AG20443 (cell line): ENCODE measurements at places on chromosomes 4 and X.

DNA sequence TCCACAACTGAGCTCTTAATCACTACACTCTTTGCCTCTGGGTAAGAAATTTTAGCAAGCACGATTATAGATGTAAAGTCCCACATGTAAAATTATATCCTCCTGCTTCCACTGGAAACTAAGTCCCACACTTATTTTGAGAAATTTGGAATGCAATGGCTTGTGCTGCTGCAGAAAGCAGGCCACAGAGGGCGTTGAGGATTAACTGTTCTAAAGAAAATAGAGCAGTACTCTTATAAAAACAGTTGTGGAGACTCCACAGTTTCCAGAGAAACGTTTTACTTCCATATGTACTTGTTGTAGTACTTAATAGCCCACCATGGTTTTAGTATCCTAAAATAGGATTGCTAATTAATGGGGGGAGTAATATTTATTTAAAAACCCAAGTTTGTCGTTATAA, 1.7 kb upstream of the CENPC start:
- DNase-seq = no peak

DNA sequence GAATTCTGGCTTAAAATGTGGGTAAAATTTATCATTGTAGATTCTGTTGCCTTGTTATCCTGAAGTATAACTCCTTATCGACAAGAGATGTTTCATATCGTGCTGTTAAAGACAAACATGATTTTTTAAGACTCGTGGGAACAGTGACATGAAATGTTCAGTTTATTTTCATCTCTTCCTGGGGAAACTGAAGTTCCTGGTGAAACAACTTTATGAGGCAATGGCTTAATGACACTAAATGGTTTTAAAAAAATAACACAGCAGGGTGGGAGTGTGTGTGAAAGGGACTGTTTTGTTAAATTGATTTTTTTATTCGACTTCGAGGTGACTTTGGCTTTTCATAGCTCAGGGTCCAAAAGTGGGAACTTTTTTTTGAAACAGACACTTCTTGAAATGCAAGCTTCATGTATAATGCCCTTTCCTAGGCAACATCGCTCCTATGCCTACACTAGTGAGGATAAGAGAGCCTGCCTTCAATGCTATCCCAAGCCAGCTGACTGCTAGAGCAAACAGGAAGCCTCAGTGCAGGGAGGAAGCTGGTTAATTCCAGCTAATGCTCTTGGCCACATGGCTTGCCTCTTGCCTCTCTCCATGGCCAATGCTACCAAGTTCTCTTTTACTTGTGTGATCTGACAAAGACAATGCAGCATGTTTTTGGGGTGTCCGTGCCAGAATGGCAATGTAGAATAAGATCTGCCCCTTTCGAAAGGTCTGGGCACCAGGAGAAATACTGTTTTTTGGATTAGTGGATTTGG, 80.9 kb upstream of the PLAC1 start:
- DNase-seq = no peak

DNA sequence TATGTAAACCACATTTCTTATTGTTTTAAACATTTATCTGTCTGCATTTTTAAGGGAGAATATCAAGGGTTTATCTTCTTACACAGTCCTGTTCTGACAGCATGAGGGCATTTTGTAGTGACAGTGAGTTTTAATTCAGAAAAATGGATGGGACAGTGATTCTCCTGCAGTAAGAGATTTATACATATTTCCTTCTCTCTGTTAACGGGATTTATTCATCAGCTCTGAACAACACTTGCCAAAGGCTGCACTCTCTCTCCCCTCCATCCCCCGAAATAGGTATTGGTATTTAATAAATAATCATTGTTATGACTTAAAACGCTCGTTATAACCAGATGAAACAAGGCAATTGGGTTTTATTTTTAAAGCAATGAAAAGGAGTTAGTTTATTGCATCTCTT, 410.9 kb downstream of the STIM2 start:
- no peak for DNase-seq

DNA sequence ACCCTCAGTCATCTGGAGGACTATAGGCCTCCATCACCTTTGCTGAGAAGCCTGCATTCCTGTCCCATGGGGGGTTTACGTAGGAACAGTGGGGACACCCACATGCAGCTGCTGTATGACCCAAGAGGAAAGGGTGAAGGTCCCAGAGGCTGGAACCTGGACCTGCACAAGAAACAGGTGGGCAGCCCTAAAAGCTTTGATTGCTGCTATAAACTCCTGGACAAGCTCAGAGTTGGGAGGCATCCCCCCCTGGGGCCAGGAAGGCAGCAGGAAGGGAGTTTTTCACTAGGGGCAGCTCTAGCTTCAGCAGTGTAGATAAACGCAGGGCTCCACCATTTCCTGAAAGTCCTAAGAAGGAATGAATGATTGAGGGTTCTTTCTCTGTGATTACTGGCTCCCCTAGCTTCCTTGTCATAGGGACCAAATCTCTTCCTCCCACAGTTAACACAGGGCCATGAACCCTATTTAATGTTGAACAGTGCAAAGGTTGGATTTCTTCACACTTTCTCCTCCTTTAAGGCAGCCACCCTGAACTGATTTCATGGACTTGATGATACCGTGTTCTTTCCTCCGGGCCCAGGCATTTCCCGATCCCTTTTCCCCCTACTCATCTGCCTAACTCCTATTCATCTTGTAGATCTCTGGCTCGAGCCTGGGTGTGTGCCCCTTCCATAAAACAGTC, 84.2 kb downstream of the CHRNA9 start:
- DNase-seq = no peak

- DNase-seq = no peak
These were observed 64.3 kb downstream of the SCML2 start for GRCh38 chrX:18290200-18290599.

DNA sequence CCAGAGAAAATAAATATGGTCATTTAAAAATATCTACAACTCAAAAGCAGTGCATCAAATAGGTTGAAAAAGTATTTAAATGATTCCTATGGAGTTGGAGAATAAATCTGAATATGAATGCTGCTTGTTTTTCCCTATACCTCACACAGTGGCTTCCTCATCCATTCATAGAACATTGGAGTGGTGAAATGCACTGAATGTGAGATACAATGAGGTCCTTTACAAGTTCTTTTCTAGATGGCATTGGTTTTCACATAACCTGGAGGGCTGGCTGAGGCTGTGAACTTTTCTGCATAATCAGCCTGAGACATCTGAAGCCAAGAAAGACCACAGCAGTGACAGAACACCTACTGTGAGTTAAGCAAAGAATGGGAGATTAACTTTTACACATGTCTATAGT, 279.1 kb upstream of the NRK start:
- DNase-seq = no peak

DNA sequence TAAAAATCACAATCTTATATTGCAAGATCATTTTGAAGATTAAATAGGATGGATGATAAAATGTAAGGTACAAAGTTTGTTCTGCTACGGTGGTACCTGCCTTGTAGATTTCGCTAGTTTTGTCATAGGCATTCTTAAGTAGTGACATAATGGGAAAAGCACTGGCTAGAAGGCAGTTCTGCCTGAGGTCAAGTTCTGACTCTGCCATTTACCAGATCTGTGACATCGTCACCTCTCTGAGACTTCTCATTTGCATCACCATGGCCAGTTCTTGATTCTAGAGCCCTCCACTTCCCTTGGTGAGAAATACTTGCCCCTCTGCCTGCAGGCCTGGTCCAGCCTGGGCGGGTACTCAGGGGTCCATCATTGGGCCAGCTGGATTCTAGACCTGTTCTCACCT, 85.2 kb downstream of the HS3ST1 start:
- DNase-seq = no peak

DNA sequence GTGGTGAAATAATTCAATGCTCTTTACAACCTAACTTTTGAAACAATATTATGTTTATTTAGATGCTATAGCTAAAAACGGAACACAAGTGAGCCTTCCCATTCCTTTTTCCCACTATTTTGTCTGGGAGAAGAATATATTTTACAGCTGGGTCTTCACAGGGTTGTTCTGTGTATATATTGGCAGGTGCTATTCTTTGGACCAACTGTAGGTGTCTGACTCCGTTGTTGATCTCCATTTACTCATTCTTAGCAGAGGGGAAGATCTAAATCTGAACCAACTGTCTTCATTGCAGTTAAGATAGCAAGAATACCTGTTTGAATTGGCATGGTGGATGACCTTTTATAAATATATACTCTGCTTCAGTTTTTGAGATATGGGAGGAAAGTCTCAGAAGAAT, 257.4 kb downstream of the CFAP299 start:
- DNase-seq = no peak

- DNase-seq = no peak
These were observed 60.0 kb downstream of the SMC1A start for GRCh38 chrX:53362449-53362848.

DNA sequence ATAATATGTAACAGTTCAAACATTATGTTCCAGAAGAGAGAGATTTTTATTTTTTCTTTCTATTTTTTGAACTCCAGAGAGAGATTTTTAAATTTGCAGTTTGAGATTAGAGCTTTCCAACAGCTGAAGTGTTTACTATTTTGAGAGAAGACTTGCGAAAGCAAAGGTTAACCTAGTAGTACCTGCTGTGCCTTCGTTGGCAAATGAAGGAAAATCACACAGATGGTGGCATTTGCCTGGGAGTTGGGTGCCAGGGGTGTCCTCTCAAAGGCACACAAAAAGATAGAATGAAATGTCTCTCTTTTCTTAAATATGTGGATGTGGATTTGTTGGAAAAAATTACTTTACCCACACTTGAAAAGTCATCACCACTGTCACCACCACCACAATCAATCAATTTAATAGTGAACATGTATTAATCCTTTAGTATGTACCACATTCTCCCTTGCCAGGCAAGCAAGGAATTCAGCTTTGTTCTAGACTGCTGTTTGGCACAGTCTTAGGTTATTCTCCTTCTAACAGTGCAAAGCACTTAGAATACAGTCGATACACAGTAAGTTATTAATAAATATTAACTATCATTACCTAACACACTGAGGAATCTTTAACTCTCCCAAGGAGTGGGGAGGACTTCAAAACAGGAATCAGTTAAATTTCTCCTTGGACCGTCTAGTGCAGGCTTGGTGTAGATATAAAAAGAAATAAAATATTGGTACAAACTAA, 838.2 kb upstream of the FTHL17 start:
- DNase-seq = no peak
